ENCODE measurements at places on chromosomes 1 and 21.

- no peak for DNase-seq
Measured at GRCh38 chr1:207145401-207146058, 41.5 kb downstream of the C4BPA start.

- no peak for DNase-seq
Measured at GRCh38 chr1:27762033-27762432, 11.0 kb upstream of the STX12 start.

- no peak for DNase-seq
Measured at GRCh38 chr1:227447531-227447990, 115.8 kb upstream of the ZNF678 start.

DNA sequence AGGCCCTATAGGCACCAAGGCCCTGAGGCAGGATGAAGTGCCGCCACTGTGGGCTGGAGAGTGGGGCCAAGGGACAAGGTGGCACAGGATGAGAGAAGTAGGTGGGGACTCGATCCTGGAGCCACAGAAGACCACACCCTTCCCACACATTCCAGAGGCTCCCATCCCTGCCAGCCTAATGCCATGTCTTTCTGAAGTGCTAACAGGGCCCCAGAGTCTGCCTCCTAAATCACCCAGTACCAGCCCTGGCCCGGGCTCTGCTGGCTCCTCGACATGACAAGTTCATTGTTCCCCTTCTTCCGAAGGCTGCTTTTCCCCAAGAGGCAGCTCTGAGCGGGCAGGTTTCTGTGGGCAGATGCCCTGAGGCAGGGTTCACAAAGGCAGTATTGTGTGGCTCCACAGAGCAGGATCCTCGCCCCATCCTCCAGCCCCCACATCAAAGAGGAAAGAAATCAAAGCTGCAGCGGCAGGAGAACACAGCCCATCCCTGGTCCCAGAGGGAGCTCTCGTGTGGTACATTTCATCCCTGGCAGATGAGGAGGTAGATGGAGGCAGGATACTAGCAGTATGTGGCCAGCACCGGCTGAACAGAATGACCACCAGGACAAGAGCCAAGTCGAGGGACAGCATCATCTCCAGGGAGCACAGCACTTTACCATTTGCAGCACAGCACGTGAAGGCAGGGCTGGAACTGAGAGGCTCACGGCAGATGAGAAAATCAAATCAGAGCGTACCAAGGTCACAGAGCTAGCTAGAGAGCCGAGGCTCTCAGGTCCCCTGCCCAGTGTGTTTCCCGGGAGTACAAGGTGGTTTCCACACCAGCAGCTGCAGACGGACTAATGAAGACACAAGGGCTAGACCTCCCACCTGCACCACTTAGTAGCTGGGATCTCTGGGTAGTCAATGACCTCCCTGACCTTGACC, 64.8 kb downstream of the SYF2 start:
- DNase-seq = no peak

DNA sequence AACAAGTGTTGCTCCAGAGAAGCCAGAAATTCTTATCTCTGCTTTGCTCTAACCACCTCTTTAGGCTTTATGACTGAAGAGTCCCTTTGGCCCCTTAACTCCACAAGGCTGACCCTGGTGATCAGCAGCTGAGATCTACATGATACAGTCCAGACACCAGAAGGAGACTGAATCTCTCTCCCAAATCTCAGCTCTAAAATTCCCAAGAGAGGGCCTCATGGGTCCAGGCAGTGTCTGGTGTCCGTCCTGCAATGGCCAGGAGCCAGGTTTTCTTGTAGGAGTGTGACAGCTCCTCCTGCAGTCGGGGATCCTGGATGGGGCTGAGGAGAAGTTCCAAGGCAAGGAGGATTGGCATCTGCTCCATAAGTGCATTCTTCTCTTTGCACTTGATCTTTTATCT, 35.3 kb downstream of the L1TD1 start:
- DNase-seq = no peak

GRCh38 chr1:109089242-109090015, 1.1 kb upstream of the TMEM167B start:
- DNase-seq = peak; percentile 38

- DNase-seq = no peak
Measured at GRCh38 chr1:30955448-30956015, 47.0 kb upstream of the SDC3 start.

GRCh38 chr1:183831311-183831710, 26.4 kb downstream of the RGL1 start:
- DNase-seq = no peak

GRCh38 chr1:97144527-97144926, 422.9 kb downstream of the PTBP2 start:
- no peak for DNase-seq

DNA sequence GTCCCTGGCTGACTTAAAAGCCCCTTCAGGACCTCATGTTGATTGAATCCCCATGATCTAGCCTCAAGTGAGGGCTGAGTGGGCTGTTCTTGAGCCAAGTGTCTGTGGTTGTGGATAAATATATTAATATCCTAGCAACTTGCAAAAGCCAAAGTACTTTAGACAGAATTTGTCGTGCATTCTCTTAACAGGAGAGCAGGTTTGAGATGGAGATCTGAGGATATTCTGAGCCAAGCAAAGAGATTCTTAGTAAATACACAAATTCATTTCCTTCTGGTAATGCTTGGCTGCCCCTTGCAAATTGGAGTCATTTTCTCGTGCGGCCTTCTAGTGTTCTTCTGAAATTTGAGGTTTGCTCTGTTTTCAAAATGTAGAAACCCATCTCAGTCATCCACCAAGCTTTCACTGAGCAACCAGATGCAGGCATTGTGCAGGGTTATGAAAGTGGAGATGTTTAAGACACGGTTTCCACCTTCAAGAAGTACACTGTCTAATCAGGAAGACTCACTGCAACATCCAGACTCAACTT, 242.1 kb upstream of the JUN start:
- DNase-seq = no peak

Data from natural killer cell (primary cell).